ENCODE measurements at places on chromosomes 4 and X.

- peak; percentile 29 for DNase-seq
Measured at GRCh38 chrX:10119399-10119990, 37.3 kb upstream of the CLCN4 start.

DNA sequence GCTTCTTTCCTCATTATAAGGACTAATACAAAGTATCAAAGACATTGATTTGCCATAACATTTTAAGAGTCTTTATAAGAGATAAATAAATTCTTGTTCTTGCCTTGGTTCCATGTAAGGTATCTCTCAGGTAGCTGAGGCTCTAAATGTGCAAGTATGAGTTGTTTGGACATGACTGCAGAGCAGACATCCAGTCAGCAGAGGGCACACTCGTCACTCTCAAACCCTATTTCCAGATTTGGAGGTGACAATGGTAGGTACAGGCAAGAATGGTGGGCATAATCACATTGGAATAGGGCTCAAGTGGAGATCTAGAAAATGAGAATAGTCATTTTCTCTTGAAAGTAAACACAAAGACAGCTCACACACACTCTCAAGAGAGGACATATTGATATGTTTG, 133.3 kb upstream of the ZIC3 start:
- no peak for DNase-seq

DNA sequence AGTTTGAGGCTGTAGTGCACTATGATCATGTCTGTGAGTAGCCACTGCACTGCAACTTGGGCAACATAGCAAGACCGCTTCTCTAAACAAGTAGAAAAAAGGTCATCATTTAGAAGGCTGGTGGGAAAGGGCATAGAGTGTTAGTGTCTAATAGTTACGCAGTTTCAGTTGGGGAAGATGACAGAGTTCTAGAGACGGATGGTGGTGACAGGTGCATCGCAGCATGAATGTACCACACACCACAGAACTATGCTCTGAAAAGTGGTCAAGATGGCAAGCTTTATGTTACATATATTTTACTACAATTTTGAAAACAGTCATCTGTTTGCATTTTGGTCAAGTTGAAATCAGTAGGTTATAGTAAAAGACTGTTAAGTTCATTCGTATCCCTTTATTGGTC, 23.7 kb upstream of the CLDN34 start:
- no peak for DNase-seq

- no peak for DNase-seq
Measured at GRCh38 chrX:9612146-9612505, 147.3 kb downstream of the TBL1X start.

DNA sequence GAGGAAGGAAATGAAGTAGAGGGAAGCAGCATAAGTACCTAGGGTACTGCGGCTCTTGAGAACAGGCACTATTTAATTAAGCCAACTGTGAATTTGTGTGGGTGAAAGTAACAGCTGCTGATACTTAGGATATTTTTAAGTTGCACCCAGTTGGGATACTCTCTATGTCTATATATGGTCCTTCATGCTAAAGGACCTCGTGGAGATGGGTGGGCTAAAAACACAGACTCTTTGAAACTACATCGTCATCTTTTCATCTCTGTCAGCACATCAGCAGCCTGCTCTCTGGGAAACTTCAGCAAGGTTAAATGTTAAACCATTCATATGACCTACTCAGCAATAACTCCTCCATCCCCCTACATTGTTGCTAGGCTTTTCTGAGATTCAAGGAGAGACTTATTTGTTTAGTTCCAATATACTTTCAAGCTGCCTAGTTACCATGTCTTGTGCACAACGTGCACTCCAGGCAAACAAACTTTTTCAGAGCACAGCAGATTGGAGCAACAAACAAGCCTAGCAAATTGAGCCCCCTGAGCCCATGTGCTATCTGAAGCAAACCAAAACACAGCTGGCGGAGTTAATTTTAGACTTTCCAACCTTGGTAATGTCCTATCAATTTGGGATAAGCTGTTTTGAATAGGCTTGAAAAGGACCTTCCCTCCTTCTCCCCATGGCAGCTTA, 6.2 kb upstream of the MOB1B start:
- no peak for DNase-seq

GRCh38 chr4:77073106-77073809, 2.5 kb downstream of the CCNI start:
- DNase-seq, result no peak

DNA sequence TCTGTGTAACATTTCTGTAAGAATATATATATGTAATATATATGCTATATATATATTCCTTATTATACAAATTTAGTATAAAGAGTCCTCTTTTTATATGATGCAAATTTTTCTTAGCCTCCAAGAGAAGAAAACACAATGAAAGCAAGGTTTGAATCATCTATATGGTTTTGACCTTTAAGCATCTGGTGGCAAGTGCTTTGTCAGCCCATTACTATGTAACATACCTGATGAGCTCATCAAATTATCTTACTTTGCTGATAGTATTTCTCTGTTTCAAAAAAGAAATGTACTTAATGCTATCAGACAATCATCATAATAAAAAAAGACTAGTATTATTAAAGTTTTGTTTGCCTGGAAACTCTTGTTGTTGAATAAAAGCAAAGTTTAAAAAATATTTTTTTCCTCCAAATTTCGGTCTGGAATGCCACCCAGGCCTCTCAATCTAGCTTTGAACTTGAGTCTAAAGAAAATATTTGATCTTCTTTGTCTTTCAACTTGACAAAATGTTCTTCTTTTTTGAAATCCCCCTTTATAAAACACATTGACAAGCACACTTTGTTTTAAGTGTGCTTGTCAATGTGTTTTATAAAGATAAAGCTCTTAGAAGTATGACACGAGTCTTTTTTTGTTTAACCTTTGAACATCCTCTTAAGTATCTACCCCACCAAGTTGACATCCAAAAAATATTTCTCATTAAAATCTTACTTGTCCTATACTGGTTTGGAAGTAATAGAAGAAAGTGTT, 26.2 kb downstream of the ZNF330 start:
- DNase-seq, result no peak

DNA sequence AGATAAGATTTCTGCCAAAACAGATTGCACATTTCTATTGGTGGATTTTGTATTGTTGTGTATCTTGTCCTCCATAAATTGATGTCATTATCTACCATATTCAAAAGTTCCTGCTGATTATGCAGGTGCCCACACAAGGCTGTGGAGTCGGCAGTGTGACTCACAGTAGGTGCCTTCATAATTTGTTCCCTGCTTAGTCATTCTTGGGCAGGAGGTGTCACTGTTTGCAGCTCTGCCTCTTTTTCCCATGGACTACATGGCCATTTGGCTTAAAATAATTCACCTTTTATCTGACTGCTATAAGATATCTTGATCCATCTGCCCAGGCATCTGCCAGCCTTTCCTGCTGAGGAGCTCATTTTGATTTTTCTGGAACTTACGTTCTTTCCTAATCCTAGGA, 33.6 kb upstream of the ENPEP start:
- DNase-seq, result no peak

DNA sequence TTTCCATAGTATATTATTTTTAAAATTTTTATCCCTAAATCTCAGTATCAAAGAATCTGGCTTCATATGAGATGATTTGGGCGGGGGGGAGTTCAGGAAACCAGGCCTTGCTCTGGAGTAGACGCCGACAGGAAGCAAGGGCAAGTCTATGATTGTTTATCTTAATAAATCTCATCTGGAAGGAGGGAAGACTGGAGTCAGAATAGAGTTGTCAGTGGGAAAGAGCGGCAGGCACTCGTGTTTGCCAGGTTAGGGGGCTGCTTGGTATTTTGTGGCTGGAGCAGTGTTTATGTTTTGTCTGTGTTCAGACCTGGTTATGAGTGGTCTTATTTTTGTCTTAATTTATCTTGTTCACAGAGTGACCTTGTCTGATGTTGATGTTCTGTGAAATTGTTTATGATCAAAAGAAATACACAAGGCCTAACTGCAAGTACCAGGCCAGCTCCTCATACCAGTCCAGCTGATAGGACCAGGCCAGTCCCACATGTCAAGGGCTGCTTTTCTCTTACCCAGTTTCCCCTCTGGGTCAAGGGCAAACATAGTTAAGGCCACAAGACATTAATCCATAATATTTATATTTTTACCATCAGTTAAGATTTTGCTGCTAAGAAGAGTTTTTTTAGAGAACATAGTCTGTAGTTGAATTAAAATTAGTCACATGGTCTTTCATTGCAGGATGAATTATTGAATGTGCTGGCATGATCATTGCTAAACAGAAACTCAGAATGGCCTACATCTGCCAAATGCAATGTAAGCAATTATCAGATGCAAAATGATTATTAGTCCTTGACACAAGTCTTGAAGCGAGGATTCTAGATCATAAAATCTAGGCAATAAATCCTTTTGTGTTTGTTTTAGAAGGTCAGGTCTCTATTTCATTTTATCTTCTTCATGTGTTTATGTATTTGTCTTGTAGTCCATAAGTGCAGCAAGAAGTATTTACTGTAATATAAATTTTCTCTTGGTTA, 176.5 kb downstream of the GASK1B start:
- DNase-seq, result no peak

DNA sequence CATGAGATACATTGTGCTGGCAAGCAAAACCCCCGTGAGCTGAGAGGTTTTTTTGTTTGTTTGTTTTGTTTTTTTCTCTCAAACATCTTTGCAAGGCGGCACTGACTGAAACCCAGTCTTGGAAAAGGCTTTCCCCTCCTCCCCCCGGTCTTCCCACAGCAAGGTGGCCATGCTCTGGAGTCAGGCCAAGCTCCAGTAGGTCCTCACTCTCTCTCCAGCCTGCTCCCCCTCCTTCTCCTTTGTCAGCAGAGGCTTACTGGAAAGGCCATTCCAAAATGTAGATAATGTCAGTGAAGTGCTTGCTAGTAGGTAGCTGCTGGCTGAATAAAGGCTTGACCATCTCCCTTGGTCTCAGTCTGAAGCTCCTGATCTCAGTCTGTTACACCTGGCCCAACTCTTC, 32.6 kb downstream of the FRMPD3 start:
- DNase-seq, result no peak

DNA sequence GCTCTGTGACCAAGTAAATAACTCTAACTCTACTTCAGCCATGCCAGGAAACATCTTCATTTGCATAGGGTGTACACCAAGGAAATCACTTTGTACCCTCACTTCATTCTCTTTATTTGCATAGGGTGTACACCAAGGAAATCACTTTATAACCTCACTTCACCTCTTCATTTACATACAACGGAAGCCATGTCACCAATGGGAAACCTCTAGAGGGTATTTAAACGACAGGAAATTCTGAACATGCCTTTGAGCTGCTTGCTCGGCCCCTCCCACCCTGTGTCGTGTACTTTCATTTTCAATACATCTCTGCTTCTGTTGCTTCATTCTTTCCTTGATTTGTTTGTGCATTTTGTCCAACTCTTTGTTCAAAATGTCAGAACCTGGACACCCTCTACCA, 848.1 kb upstream of the FRG1 start:
- DNase-seq, result no peak

DNA sequence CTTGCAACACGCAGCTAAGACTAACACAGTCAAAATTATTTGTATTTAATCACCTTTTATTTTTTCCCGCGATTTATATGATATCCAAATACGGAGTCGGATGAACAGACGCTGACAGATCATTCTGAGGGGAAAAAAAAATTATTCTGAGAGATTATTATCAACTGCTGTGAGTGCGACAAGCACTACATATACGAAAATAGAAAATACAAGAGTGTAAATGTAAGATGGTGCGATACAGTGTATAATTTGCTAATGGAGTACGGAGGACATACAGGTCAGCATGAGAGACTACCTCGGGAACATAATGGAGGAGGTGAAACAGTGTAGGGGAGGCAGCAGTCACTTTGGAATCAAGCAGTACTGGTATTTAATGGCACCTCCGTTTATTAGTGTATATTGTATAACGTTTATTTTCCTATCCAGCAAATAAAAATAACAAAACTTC, 2.8 kb upstream of the LIN54 start:
- DNase-seq, result no peak

GRCh38 chr4:14749910-14750309, 252.4 kb upstream of the CPEB2 start:
- no peak for DNase-seq

GRCh38 chrX:21590012-21590776, 67.9 kb downstream of the KLHL34 start:
- no peak for DNase-seq

DNA sequence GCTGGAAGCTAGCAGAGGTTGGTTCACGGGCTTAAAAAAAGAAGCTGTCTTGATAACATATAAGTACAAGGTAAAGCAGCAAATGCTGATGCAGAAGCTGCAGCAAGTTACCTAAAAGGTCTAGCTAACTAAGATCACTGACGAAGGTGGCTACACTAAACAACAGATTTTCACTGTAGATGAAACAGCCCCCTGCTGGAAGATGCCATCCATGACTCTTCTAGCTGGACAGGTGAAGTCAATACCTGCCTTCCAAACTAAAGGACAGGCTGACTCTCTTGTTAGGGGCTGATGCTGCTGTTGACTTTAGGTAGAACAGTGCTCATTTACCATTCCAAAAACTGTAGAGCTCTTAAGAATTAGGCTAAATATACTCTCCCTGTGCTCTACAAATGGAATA, 99.5 kb downstream of the FBXW7 start:
- no peak for DNase-seq

GRCh38 chrX:104913348-104913747, 307.1 kb downstream of the TEX13A start:
- DNase-seq, result no peak

- DNase-seq, result no peak
Measured at GRCh38 chrX:21972721-21973120, 32.2 kb downstream of the SMS start.

DNA sequence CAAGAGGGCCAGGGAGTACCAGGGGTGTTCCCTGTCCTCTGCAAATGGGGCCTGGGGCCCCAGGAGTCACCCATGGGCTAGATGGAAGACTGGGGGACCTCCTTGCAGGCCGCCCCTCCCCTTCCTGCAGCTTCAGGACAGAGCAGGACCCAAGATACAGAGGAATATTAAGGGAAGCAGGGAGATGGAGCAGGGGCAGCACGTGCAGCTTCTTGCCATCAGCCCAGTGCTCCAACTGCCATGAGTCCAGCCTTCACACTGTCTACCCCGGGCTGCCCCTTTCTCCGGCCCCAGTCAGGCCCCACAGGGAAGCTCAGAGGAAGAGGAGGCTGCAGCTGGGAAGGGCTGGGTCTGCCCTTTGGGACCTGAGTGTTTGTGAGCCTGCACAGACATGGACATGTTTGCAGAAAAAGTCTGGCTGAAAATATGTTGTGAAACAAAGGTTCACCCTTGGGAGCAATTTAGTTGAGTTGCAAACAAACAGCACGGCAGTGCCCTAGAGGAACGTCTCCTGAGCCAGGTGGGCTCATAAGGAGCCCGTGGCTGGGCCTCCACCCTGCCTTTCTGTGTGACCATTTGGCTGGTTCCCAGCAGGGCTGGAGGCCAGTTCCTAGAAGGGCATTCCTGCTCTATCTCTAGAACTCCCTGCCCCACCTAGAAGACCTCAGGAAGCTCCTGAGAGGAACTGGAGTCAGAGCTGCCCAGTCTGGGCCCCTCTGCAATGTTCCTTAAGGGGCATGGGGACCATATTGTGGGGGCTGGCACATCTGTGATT, 8.9 kb downstream of the FATE1 start:
- DNase-seq, result no peak

All from stimulated activated CD4-positive, alpha-beta T cell treated with anti-CD3 and anti-CD28 coated beads, Interleukin-1b, Interleukin-23, amount 100 ng/mL, for 1 hour (primary cell).